ENCODE measurements at places on chromosomes 3 and 15.

GRCh38 chr15:74897300-74897701, 7.5 kb downstream of the MPI start:
- no peak for DNase-seq

DNA sequence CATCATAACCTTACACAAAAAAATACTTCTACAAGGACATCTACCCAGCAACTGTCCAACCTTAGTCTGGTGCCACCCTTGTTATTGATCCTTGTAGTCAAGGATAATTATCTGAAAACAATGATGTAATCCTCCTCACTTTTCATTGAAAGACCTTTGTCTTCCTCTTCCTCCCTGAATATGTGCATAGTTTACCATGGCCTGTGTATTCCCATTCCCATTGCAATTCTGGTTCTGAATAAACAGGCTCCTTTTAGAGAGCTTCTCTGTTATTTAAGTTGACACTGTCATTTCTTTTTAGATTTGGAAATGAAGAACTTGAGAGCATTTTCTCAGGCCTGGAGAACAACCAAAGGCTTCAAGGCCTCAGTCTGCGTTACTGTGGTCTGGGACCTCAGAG, 53.3 kb upstream of the RNF7 start:
- DNase-seq, result no peak

- DNase-seq, result no peak
These were observed 105.0 kb downstream of the SSR3 start for GRCh38 chr3:156449710-156450574.

DNA sequence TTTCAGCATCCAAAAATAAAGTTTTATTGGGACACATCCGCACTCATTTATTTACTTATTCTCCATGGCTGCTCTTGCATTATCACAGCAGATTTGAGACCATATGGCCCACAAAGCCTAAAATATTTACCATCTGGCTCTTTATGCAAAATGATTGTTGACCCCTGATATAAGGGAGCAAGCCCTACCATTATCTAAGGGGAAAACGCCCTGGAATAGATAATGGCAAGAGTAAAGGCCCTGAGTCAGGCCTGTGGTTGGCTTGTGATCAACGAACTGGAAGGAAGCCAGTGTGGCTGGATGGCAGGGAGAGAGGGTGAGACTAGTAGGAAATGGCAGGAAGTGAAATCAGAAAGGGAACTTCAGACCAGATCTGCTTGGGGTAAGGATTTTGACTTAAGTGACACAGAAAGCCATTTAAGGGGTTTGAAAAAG, 24.6 kb upstream of the DMXL2 start:
- no peak for DNase-seq

DNA sequence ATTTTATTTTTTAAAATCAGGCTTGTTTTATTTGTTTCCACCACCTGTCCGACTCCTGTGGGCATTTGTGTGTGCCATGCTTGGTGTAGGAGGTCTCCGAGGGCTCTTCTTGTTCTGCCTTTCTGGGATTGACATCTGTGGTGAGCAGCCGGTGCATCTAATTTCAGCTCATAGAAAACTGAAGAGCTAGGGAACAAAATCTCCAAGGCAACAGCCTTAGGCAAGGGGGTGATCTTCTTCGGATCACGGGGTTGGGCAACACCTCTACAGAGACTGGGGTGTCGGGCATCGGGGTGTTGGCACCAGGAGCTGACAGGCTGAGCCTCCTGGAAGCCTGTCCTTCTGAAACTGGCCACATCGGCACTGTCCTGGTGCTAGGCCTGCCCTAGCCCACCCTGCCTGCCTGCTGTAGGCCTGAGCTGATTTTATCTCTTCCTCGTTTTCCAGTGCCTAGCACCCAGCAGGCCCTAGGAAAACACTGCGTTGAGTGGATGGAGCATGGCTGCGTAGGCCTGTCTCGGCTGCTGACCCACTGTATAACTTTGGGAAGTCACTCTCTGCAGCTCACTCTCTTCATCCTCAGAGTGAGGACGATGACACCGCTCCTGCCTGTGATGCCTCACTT, 10.3 kb downstream of the CHCHD6 start:
- DNase-seq, result no peak

GRCh38 chr3:197327701-197328100, 29.3 kb upstream of the DLG1 start:
- no peak for DNase-seq

GRCh38 chr3:71062952-71063772, 520.4 kb downstream of the FOXP1 start:
- no peak for DNase-seq

GRCh38 chr15:59835776-59836175, 146.7 kb upstream of the BNIP2 start:
- no peak for DNase-seq

GRCh38 chr3:12194669-12195161, 36.0 kb upstream of the TIMP4 start:
- no peak for DNase-seq

DNA sequence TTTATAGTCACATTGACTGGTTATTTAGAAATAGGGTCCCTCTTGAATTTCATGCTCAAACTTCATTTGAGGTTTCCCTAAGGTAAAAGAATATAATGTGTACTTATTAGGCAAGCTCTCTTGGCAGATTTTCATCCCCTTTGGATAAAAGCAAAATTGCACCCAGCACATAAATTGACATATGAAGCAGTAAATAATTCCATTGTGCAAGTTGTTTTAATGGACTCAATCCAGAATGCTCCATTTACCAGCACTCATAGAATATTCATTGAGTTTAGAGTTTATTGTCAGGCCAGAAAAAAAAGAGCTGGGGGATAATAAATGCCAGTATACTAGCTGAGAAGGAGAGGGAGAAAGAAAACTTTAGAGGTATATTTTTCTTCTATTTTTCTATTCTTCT, 136.8 kb downstream of the TPRG1 start:
- no peak for DNase-seq

DNA sequence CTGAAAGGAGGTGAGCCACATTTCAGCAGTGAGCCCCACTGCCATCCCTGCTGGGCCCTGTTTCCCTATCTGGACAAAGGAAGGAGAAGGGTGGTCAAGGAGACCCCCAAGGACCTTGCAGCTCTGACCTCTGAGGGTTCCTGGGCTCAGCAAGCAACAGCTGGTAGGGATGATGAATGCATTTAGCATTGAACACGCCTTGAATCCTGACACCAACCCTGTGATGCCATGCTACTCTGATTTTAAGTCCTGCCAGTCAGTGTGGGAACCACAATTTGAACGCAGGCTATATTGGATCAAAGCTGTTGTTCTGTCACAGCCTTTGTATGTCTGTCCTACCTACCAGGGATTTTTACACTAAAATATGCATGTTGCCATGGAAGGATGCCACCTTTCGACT, 6.5 kb downstream of the MPI start:
- DNase-seq, result no peak

- DNase-seq, result no peak
These were observed 30.1 kb upstream of the ATP8B4 start for GRCh38 chr15:50149090-50149489.

GRCh38 chr3:15064299-15064834, 748 bp downstream of the MRPS25 start:
- DNase-seq, result no peak

DNA sequence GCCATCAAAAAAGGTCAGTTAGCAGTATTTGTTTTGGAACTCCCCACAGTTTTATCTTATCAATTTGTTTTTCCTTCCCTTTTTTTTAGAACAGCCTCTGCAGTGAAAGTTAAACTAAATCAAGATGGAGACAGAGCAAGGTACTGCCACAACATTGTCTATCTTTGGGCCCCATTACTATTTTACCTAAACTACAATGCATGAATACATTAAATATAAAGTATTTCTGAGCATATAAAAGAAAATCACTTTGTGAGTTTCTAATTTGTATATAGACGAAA, 139.5 kb downstream of the MEIS2 start:
- no peak for DNase-seq

DNA sequence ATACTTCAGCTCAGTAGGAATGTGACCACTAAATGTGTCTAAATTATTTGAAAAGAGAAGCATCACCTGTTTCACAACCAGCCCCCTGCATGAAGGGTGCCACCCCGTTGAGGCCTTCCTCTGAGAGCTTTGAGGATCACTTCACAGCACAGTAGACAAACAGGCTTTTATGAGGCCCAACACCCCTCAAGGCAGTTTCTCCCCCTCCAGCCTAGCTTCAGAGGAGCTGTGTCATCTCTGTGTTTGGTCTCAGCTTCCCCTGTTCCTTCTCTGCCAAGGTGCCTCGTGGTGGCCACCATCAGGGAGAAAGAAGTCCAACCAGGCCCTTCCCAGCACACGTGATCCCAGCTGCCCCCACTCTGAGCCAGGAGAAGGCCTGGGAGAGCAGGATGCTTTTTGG, 21.6 kb upstream of the DUSP7 start:
- DNase-seq, result no peak

DNA sequence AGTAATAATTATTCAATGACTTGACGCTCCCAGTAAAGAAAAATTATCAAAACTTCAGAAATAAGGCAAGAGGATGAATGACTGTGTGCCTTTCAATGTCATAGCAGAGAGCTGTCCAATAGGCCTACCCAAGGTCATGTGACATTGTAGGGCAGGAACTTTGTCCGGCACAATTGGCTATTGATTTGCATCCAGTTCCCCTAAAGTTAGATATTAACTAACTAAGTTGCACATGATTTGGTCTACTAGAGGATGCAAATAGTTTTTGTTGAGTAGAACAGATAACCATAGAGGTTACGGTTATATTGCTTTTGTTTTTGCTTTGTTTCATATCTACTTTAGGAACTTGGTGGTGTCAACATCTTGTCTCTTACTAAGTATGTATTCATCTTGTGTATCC, 127.9 kb upstream of the PFN2 start:
- DNase-seq, result no peak

DNA sequence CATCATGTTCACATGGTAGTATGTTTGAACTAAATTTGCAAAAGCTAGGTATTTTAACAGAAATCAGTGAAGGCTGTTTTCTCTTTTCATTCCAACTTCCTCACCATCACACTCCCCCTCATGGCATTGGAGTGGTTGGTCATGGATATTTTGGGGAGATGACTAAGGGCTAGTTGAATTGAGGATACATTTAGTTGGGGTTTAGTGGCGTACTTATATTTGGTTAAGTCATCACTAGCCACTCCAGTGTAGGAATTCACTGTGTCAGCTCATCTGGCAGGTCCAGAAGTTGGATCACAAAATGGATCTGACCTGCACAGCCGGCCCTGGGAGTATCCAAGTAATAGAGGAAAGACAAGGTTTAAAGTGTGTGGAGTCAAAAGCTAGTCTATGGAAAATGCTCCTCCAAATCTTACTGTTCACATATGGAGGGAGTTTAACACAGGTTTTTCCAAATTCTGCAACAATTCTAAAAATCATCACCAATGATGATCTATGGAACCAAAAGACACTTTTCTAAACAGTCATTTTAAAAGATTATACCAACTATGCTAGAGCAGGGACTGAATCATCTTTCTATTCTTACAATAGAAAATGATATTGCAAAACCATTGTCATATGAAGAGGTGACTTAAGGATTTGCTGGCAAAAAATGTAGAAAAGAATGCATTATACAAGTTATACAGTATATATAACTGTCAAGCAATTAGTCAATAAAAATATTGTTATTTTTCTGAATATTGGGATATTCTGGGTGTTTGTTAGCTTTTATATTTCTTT, 247.8 kb upstream of the PEX5L start:
- DNase-seq, result no peak

- no peak for DNase-seq
These were observed 14.4 kb upstream of the TSC22D2 start for GRCh38 chr3:150393745-150394144.

GRCh38 chr3:82496890-82497560, 735.6 kb upstream of the GBE1 start:
- no peak for DNase-seq

GRCh38 chr15:74839526-74840395, 3.2 kb downstream of the ULK3 start:
- DNase-seq, result no peak

DNA sequence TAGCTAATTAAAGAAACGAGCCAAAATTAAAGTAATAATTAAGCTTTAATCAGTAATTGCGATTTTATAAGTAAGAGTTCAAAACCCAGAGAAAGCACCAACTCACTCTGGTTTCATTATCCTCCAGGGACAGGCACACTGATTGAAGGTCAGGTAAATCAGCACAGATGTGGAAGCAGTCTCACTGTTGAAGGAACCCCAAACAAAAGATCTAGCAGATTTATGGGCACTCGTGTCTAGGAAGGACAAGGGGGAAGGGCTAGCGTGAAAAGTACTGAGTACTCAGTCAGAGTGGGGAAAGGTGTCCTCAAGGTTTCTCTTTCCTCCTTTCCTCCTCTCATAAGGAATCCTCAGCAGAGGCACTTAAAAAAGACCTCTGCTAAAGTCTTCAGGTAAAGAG, 320.1 kb downstream of the PYDC2 start:
- DNase-seq, result no peak

DNA sequence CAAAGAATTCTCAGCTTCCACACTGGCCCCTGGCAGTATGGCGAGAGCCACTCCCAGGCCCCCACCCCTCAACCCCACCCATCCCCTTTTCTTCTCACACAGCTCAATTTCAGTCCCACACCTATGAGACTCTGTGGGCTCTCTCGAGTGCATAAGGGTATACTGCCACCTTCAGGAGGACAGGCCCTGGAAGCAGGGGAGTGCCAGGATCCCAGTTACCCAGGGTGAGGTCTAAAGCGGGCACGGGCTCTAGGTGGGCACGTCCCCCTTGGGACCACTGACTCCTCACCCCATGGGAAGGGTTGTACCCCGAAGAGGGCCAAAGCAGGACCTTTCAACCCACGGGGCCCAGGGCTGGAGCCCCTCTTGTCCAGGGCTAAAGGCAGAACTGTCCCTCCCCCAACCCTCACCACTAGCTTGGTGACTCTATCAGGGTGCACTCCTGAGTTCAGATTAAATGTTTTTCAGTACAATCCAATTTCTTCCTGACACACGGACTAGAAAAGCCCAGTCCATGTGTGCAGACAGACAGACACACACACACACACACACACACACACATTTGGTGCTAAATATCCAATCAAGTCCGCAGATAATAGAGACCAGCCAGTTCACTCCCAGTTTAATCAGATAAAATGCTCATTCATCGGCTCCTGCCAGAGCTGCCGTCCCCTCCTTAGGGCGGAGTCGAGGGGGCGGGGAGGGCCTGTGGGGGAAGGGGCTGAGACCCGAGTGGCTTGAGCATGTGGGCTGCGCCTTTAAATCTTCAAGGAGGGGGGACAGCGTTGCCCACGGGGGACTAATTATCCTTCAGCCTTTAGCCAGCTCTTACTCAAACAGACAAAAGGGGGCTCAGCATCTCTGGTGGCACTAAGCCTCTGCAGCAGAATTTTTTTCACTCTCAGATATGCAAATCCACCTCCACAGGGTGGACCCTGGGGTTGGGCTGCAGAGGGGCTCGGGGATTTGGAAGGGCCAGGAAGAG, 59.3 kb downstream of the CYP11A1 start:
- no peak for DNase-seq

Data from stimulated activated CD8-positive, alpha-beta memory T cell treated with anti-CD3 and anti-CD28 coated beads, Interleukin-4, amount 100 ng/mL, for 1 hour (primary cell).